ENCODE measurements at places on chromosomes 12 and 14.

- no peak for DNase-seq
Measured at GRCh38 chr14:87405563-87405962, 587.4 kb downstream of the GALC start.

GRCh38 chr12:128745772-128746689 lies 77.7 kb downstream of the SLC15A4 start:
- no peak for DNase-seq

DNA sequence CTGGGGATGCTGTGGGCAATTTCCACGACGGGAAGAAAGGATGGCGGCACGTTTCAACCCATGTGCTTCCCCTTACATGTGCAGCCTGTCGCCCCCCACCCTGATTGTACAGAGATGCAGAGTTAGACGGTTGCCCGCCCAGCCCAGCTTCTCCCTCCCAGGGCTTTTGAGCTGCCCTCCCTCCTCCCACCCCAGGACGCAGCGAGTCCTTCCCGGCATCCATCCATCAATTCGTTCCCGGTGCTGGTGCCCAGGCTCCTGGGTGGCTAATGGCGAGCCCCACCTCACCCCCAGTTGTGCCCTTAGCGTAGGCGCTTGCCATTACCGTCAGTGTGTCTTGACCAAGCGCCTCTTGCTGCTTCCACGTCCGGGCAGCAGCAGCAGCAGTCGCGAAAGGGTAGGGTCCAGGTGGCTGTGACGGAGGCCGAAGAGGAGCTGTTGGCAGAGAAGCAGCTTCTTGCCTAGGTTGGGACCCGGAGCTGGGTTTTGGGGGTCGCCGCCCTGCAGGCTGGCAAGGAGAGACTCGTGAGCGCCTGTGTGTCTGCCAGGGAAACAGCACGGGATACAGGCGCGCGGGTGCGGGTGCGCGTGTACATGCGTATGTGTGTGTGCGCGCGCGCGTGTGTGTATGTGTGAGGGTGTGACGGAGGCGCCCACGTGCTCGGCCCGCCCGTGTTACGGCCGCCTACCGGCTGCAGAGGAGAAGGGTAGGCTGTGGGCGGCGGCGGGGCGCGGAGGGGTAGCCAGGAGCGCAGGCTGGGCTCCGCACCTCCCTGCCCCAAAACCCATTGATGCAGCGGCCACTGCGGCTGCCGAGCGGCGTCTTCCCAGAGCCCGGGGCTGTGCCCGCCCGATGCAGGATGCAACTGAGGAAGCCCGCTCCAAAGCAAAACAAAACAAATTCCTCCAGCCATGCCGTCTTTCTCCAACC lies at the start of gene SLC6A15:
Gene SLC6A15, minus strand, starts transcription at position 602 of the 931 bp plus-strand sequence. CDS start 20,679 bp downstream, outside the sequence.
- no peak for DNase-seq

- no peak for DNase-seq
Measured at GRCh38 chr12:72673853-72674252, 401.7 kb downstream of the TRHDE start.

DNA sequence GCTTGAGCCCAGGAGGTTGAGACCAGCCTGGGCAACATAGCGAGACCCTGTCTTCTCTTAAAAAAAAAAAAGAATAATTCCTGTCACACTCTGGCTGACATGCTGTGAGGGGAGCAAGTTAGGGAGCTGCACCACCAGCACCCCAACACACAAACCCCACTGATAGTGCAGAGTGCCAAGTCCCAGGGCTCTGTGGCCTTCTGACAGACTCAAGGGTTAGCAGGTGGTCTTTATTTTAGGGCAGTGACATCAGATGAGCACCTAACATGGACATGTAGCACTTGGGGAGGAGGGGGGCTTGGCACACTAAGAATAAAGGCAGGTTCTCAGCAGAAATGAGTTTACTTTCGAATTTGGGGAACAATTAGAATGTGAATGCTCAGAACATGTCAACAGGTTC lies 6.8 kb downstream of the USP5 start:
- no peak for DNase-seq

DNA sequence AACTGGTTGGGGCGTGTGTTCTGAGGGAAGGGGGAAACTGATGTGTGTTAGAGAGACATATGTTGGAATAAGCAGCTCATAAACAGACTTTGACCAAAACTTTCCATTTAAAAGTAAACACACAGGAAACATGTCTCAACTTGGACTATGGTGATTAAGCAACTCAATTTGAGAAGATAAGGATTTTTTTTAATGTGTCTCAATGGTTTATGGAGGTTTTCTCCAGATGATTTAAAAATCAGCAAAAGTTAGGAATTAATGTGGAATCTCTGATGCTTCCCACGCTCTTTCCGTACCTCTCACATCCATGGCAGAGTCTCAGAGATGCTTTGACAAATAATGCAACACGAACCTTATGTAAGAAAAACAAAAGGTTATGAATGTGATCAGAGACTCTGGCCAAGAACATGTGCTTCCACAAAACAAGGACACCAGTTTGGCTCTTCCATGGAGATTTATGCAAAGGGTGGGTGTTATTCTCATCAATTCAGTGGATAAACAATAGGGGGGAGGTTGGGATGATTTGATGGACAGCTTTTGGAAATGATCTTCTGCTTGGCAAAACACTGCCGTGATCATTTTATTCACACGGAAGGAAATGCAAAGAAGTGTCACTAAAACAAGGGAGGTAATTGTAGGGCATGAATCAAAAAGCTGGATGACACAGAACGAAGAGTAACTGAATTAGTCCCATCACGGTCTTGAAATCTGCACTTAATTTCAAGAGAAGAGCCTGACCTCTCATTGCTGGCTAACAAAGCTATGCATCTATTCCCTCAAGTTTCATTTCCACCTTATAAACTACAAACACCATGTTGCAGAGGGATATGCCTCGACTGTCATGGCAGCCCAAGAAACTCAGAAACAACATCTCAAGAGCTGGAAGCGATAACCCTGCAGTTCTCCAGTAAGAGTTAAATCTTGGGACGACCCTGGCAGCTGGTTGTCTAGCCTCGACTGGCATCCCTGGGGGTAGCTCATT lies 76.5 kb downstream of the FOXN3 start:
- no peak for DNase-seq

DNA sequence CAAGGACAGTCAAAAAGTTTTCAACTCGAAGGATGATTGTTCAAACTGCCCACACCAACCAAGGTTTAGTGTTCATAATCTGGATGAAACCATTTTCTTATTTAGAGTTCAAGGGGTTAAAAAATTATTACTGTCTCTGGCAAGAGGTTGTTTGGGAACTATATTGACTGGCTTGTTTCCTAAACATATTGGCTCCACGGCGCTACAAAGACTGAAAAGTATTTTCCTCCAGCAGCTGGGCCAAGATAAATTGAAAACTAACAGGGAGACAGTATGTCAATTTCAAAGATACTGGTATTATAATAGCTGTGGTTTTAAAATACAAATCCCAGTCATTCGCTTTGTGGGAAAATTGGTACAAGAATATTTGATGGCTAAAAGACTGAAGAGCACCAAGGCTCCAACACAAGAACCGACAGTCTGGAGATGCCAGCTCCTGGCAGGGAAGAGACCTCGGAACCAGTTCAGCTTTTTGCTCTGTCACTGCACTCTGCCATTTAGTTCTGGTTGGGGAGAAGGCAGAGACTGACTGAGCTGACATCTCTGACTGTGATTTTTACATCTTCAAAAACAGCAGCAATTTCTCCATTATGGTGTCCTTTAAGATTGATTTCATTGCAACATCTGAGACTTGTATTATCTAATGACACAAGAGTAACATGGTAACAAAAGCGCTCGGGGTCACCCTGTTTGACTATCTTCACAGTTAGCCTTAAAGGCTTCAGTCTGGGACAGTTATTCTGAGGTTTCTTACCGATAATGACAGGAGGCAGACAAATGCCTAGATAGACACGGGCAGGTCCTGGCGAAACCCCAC lies 62.0 kb downstream of the ST8SIA1 start:
- DNase-seq = no peak

GRCh38 chr12:57241402-57242310 lies 9.3 kb downstream of the STAC3 start:
- DNase-seq = no peak

DNA sequence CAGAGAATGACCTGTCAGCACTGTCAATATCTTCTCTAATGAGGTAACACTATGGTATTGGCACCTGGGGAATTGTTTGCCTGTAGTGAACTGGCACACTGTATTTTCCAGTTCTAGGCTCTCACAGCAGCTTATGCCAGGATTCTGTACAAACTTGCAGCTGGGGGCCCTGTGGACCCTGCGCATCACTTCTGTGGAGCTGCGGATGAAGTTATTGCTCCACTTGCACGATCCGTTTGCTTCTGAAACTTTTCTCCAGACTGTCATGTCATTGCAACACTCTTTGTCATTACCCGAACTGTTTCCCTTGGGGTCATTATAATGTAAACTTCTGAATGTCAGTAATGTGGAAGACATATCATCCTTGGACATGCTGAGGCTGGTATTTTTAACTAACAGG lies 3.9 kb downstream of the RNASE11 start:
- no peak for DNase-seq

- no peak for DNase-seq
Measured at GRCh38 chr14:76927971-76928700, 100.4 kb downstream of the IRF2BPL start.

- DNase-seq = peak; percentile 22
Measured at GRCh38 chr12:125340791-125341190, 275.6 kb downstream of the AACS start.
